MM.1S (cell line): ENCODE measurements at places on chromosomes 2 and 18.

- no peak for DNase-seq
Observed at GRCh38 chr2:142582317-142582716, 295.1 kb upstream of the KYNU start.

GRCh38 chr2:148658807-148659722, 14.5 kb downstream of the EPC2 start:
- DNase-seq: peak; percentile 75

DNA sequence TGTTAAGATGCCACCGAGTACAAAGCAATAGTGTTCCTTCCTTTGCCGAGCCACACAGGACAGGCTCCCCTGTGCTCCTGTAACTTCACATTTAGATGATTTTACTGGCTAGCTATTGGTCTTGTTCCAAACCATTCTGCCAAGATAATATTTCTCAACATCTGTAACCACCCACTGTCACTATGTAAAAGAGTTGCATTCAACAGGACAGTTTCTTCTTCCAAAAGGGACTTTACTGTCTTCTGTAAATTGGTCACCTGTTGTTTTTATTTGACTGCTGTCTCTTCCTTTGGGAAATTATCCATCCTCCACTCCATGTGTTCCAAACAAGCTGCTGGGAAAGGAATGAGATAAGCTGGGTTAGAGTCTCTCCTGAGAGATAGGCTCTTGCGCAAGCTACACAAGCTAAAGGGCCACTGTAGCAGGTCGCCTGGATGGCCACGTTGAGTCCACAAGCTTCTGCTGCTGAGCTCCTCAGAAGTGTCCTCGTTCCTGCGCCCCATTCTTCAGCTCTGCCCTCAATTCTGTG, 14.4 kb upstream of the BZW1 start:
- DNase-seq: no peak

GRCh38 chr2:218166791-218167190, at the start of gene CXCR1:
Gene CXCR1, minus strand, starts transcription at chr2:218166962. Its CDS starts 1,751 bp downstream, at chr2:218165211.
- DNase-seq: peak; percentile 67

DNA sequence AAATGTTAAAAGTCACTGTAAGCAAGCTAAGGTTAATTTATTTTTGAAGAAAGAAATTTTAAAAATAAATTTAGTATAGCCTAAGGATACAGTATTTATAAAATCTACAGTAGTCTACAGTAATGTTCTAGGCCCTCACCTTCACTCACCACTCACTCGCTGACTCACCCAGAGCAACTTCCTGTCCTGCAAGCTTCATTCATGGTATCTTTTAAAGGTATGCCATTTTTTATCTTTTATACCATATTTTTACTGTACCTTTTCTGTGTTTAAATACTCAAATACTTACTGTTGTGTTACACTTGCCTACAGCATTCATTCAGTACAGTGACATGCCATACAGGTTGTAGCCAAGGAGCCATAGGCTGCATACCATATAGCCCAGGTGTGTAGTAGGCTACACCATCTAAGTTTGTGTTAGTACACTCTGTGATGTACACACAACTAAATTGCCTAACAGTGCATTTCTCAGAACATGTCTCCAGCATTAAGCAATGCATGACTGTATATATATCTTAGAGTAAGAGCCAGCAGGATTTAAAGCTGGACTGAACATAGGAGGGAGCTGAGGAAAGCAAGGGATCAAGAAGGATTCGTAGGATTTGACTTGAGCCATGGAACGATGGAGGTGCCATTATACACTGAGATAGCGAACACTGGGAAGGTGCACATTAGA, 83.1 kb upstream of the KLF7 start:
- DNase-seq: no peak

DNA sequence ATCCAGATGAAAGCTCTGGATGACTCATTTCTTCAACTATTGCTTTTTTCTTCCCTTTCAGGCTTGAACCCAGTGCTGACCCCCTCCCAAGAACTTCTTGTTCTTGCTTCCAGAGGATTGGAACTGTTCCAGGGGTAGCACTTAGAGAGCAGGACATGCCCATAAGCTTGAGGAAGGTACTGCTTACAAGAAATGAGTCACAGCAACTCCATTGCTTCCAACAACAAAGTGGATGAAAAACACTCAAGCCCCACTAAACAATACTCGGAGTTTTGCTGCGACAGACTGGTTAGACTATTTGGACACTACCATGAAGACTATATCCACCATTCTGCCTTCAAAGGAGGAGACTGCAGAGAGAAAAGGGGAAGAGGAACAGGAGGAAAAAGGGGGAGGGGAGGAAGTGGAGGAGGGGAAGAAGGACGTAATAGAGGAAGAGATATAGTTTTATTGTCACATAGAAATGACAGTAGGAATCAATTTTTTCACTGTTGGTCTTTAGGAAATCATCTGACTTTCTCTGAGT, 1.6 kb upstream of the EPC2 start:
- no peak for DNase-seq

DNA sequence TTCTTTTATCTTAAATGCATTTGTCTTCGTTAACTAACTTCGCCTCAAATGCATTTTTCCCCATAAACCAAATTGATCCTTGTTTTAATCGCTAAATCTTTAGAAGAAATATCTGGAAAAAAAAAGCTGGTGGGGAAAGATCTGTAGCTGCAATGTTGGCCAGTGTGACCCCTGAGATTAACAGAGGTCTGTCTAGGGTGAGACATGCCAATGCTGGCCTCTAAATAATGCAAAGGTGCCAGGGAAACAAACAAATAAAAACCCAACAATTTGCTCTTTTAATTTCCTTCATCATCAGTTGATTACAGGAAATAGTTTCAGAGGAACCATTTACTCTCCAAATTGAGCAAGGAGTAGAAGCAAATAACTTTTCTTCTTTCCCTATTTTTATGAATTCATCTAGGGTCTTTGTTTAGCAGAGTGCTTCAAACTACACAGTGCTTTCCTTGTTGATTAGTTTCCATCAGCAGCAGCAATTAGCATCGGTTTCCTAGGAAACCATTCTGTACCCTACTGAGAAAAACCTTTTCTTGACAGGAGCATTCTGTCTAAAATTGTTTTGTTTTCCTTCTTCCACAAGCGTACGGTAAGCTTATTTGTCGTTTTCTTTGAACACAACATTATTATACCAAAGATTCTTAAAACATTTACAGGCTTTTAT, 100.5 kb upstream of the UNC80 start:
- no peak for DNase-seq

- no peak for DNase-seq
Observed at GRCh38 chr2:138665937-138666336, 114.3 kb downstream of the NXPH2 start.

- DNase-seq: no peak
Observed at GRCh38 chr2:145067549-145068030, 547.7 kb upstream of the ZEB2 start.

DNA sequence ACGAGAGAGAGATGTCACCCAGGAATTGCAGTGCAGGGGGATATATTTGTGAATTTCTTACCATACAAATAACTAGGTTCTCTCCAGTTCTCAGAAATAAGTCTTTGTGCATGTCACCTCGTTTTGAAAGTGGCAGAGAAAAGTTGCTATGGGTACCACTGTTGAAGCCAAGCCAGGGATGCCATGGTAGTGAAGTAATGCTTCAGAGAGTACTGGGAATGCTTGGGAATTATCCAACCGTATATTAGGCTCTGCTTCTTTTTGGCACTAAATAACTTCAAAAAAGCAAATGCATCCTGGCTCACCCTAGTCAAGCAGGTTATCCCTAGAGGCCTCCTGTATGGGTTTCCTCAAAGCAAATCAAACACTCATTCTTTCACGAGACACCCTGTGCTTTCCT, 50.7 kb upstream of the DDX18 start:
- DNase-seq: no peak

DNA sequence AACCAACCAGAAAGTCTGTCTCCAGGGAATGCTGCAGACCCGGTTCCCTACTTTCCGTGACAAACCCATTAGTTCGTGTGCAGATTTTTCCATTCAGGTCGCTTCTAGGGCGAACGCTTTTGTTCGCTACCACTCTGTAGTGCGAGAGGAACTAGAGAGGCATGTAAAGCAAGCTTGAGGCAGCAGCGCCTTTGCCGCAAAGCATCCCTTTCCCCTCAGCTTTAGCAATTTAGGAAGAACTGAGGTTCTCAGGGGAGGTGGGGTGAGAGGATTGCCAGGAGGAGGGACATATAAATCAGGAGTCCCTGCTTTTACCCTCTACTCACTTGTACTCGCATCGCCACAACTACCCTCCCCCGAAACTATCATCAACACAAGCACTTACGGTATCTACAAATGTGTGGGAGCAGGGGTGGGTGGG, 748 bp upstream of the ZNF804A start:
- DNase-seq: peak; percentile 29

DNA sequence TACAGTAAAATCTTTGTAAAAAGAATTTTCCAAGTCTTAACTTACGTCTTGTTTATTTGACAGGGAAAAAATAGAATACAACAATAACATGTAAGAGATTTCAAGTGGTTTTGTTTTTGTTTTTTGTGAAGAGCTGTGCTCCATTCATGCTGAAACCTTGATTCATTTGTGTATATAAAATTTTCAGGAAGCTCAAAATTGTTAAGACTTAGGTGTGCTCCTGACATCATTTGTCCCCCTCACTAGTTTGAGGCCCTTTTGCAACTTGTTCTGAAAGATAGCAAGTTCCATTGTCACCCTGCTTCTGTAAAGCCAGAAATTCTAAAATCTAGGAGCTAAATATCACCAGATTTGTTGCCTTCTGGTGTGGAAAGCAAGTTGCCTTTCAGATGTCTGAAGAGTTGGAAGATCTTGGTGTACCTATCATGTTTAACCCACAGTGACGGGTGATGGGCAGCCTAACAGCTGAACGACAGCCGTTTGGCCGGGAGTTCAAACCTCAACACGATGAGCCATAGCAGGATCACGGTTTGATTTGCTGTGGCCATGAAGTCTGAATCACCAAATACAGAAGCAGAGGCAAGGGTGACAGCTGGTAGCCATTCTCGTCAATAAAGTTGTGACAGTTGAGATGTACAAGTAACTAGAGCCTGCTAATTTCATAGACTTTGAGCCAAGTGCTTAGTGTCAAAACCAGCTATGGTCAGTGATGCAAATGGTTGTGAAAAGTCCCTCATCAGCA, 205.5 kb upstream of the SP5 start:
- DNase-seq: no peak

- no peak for DNase-seq
Observed at GRCh38 chr2:133004623-133005022, 334.6 kb upstream of the LYPD1 start.

- DNase-seq: no peak
Observed at GRCh38 chr2:215535741-215536140, 99.9 kb upstream of the FN1 start.

DNA sequence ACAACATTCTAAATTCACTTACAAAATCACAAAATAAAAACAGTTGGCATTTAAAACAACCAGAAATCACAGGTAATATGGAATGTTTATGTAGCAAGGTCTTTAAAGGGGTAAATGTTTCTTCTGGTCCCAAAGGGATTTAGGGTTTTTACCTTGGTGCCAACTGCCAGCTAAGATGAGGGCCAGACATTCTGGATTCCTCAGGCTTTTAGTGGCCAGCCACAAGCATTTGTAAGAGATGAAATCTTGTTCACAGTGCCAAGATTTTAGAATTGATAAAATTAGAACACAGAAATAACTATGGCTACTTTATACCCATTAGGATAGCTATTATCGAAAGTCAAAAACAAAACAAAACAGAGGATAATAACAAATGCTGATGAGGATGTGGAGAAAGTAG, 60.4 kb upstream of the CDKL4 start:
- DNase-seq: no peak

DNA sequence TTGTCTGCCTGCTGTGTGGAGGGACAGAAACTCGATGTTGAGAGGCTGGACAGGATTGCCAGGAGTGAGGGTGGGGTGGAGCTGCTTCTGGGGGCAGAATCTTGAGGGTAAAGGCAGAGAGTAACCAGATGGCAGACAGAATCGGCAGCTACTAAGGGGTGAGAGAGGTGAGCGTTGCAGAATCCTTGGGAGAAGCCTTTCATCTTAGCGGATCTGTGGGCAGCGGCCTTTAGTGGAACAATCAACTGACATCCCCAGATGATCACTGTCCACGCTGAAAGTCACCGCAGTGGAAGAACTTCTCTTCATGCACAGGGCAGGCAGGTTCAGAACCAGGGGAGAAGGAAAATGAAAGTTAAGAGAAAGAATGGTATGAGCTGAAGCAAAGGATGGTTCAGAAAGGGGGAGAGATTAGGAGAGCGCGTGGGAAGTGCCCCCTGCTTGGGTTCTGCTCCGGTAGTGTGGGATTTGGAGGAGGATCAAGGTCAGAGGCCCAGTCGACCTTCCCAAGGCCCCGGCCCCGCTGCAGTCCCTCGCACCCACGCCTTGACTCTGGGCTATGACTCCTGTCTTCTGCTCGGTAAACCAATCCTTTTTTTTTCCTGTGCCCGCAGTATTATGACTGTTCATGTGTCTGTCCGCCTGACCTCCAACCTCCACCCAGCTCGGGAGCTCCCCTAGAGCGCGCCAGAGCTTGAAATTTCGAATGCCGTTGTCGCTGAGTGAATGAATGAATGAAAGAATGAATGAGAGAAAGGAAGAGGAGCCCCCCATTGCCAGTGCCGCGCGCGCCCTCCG, 584 bp downstream of the BOLA3 start:
- DNase-seq: peak; percentile 45

GRCh38 chr2:18790509-18791171, 201.3 kb upstream of the NT5C1B start:
- DNase-seq: no peak

- DNase-seq: peak; percentile 53
Observed at GRCh38 chr18:50203801-50204604, 9.1 kb upstream of the MYO5B start.

GRCh38 chr18:78875016-78875777, 104.4 kb upstream of the SALL3 start:
- no peak for DNase-seq

GRCh38 chr18:58180738-58181353, 136.8 kb downstream of the NEDD4L start:
- peak; percentile 30 for DNase-seq

DNA sequence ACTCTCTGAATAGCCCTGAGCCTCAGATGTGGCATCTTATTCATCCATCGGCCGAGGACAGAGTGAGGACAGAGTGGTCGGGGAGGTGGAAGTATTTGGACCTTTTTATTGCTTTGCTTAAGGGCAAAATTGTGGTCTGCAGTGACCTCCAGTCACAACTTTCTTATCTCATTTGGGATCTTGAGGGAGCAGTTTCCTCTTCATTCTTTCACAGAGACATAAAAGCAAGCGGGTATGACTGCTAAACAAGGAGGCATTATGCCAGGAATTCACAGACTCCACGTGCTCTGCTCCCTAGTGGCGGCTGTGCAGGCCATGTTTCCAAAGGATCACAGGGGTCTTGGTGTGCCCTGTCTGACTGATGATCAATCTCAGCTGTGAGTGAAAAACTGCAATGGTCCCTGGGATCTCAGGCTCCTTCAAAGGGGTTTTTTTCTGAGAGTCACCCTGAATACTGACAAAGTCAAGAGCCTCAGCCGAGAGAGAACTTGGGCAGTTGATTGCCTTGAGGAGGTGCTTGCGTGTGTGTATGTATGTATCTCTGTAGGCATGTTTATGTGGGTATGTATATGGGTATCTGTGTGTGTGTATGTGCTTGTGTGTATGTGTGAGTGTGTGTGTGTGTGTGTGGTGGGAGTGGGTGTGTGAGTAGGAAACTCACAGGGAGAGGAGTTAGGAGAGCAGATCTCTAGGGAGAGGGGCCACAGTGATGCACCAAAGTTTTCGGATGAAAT, 47.7 kb downstream of the RAPGEF4 start:
- DNase-seq: no peak

- no peak for DNase-seq
Observed at GRCh38 chr2:162839419-162839818, 852 bp upstream of the KCNH7 start.
